ENCODE measurements at places on chromosomes 6 and 20.
A peak's percentile ranks its signal among the peaks of the same experiment; 100 is the strongest.

DNA sequence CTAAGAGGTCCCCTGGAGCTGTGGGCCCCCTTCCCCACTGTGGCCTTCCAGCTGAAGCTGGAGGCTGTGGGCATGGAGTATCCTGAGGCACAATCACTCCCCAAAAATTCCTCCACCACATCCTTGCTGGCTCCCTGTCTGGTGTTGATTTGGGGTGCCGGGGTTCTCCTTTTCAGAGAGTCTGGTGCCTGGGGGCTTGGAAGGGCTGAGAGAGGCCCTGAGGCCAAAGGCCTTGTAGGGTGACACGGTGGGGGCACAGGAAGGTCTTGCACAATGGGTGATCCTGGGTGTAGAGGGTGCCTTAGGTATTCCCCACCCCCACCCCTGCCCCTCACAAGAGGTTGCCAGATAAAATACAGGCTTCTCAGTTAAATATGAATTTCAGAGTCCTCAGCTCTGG lies 33.2 kb upstream of the VEGFA start:
- DNase-seq, result no peak

DNA sequence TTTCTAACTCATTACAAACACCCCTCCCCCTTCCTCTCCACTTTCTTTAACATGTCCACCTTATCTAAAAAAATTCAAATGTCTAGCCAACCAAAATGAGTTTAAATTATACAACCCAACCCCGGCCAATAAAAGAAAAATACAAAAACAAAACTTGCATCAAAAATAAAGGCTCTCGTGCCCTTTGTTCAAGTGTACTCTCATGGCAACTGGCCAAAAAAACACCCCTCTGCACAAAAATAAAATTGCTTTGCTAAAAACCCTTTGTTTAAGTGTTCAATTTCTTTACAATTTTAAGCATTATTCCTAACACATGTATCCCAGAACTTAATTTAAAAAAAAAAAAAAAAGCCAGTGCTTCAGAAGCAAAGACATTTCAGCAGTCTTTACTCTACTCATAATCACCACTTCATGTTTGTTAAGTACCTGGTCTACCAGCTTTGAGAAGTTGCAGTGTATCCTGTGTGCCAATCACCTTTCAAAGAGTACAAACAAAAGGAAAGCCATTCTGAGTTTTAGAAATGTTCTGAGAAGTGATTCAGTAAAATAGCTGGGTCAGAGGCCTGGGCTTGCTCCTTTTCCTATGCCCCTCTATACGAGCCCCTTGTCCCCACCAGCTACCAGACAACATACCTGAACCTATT lies 87.5 kb downstream of the MDN1 start:
- DNase-seq, result no peak

- peak; percentile 23 for DNase-seq
Measured at GRCh38 chr20:44217342-44218092, 6.9 kb upstream of the OSER1 start.

DNA sequence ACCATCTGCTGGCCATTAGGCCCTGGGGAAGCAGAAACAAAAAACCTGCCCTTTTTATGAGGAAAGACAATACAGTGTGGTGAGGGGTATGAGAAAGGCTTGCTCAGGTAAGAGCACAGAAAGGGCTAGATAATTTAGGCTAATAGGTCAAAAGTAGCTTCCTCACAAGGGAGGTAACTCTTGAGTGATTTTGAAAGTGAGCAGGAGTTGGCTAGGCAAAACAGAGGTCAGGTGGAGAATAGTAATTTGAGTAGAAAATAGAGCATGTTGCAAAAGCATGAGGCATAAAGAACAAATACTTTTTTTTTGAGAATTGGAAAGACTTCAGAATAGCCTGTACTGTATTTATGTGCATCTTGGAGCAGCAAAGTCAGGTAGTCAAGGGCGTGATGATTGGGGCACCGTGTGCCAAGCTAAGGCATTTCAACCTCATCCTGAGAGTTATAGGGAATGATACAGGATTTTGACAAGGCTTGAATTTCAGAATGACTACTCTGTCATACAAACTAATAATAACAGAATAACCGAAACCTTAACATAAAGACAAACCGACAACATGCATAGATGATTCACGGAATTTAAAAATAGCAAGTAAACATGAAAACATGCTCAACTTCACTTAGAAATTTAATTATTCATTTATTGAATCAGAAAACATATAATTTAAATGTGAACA lies 123.0 kb upstream of the ENPP5 start:
- no peak for DNase-seq

DNA sequence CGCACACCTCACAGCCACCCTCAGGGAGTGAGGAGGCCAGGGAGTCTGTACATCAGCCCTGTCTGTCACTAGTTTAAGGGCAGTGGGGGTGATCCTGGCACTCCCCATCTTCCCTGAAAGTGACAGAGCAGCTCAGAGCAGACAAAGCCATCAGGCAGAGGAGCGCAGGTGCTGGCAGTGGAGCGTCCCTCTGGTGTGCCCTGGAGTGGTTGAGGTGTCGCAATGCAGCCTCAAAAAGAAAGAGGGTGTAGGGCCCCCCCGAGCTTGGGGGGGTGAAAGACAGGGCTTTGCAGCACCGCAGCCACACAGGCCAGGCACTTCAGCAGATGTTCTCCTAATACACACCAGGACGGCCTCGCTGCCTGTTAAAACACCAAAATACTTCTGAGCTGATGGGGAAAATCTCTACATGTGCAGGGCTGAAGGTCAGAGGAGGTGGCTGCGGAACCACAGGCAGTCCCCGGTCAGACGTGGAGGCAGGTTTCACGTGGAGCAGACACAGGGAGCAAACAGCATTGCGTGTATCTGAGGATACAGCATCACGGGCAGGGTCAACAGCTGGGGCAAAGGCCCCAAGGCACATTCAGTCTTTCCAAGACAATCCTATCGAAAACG lies 69.5 kb downstream of the PREX1 start:
- no peak for DNase-seq

DNA sequence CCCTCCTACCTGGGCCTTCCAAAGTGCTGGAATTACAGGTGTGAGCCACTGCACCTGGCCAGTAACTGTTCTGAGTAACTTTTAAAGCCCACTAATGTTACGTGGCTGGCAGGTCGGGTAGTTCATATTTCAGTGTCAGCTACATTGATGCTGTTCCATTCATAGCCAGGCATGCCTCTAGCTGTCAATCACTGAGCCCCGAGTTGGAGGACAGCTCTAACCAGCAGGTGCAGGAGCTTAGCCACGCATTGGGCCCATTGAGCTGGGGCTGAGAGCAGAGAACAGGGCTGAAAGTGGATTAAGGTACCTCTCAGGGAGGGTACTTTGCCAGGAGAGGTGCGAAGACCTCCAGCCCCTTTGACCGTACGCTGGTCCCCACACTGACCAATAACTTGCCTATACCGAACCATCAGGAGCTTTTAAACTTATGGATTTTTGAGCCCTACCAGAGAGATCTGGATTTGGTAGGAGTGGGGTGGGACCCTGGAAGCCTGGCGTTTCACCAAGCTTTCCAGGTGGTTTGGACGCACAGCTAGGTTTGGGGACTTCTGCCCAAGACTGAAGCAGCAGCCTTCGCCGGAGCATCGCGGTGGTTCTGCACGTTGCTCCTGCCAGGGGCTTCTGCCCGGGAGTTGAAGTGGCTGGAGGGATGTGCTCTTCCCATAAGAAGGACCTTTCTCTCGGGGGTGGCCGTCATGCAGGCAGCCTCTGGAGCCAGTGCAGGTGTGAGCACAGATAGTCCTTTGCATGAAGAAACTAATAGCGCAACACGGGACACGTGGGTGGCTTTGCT lies 82.6 kb downstream of the SERAC1 start:
- DNase-seq, result no peak

GRCh38 chr6:149003560-149003959 lies 256.7 kb downstream of the UST start:
- no peak for DNase-seq

DNA sequence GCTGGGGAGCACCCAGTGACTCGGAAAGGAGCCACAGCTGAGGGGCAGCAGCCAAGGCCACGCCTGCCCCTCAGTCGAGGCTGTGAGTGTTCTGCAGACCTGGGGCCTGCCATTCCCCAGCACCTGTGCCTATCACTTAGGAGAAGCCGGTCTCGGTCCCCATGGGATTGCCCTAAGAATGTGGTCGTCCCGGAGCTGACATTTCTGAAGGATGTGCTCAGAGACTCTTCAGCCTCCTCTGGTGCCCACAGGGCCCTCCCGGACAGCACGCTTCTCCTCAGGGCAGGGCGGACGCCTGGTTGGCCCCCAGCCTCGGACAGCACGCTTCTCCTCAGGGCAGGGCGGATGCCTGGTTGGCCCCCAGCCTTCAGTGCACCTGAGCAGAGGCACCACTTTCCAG lies 223.9 kb downstream of the ERMARD start:
- DNase-seq, result no peak

DNA sequence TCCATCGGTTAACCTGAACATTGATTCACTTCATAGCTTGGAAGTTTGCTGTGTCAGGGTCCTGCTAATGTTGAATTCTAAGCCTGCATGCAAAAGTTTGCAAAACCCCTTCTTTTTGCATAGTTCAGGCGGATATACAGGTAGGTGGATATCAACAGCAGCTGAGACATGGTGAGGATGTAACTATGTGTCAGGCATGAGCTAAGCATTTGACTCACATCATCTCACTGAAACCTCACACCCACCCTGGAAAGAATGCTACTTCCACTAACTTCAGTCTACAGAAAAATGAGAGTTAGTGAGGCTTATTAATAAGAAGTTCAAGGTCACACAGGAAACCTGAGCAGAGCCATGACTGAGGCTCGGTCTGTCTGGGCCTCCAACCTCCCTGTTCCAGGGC lies 276.9 kb downstream of the BMP7 start:
- no peak for DNase-seq

DNA sequence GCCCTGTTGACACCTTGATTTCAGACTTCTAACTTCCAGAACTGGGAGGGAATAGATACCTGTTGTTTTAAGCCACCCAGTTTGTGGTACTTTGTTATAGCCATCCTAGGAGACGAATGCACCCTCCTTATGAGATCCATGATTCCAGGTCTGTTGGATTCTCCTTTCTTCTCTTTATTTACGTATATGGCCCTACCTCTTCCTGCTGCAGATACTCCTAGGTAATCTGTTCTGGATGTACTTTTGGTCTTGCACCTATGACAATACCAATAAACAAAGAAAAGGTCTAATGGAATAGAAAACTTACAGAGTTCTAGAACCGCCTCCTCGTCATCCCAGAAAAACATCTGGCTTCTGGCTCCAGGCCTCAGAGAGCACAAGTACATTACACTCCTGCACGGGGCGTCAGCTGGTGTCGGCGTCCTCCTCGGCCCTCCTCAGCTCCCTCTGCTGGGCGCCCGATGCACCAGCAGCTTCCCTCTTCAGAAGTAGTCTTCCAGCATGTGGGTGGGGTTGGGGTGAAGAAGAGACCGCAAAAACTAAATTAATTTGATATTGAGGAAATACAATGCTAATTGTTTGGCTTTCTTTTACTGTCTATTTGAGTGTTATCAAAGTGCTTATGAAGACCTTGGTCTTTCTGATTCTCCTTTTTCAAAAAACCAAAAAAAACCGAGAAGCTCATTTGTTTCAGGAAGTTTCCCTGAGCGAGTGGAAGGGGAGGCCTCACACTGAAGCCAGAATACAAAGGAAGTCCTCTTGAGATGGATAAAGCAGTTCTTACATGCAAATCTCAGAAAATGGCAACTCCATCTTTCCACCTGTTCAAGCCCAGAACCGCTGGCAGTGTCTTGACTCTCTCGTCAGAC lies 9.7 kb upstream of the ATXN1 start:
- DNase-seq, result peak; percentile 72

DNA sequence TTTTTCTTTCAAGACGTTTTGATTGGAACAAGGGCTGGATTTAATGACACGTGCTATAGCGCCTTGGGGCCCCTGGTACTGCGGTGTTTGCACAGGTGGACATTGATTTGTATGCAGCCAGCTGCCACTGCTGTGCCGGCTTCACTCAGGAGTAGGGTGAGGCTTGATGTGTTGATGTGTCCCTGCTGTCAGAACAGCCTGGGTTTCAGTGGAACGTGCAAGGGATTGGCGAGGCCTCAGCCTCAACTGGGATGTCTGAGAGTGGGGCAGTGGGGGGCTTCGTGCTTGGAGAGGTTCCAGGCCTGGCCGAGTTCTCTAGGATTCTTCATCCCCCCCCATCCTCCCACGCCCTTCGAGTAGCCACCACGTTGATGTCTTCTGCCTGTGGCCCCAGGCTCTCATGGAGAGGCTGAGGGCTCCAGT lies 23.0 kb downstream of the PYGB start:
- no peak for DNase-seq

GRCh38 chr6:43493230-43493629 lies 15.9 kb downstream of the TJAP1 start:
- no peak for DNase-seq

DNA sequence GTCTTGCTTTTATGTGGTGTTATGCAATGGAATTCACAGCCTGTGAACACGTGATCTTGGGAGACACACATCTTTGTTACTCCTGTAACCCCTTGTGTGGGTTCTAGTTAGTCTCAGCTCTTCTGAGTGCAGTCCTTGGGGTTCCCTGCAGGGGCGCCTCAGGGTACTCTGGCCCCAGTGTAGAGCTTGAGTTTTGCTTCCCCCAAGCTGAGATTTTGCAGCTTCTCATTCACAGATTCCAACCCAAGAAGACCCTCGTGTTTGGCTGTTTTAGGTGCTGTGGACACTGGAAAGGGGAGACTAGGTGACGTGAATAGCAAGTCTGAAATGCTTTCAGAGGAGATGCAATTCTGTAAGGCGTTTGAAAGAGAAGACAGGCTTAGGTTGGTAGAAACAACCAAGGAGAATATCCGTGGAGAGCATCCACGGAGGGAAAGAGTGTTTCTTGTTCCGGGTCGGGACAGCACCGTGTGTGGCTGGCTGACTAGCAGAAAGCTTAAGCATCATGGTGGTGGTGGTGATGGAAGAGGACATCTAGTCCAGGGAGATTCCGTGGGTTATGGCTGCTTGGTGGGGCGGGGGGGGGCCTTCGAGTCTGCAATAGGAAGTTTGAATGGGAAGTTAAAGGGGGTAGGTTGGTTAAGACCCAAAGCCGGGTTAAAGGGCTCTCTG lies 30.1 kb downstream of the DUSP22 start:
- DNase-seq, result no peak

- no peak for DNase-seq
Measured at GRCh38 chr6:124539096-124539495, 423.1 kb upstream of the RNF217 start.

GRCh38 chr6:128847431-128848210 lies 35.3 kb upstream of the LAMA2 start:
- DNase-seq, result no peak

GRCh38 chr6:150247803-150248202 lies 105.0 kb downstream of the PPP1R14C start:
- DNase-seq, result no peak

DNA sequence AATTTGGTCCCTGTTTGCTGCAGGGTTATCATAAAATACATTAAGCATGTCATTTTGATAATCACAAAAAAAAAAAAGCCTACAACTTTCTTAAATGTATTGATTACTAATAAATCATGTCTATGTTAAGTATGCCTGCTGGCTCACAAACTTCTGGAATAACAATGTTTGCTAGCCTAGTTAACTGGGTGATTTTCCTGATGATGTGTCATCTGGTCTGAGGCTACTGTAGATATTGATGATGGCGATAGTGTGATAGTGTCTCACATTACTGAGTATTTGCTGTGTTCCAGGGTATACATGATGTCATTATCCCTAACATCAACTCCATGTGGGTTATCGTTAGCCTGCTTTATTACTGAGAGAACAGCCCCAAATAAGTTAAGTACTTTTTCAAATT lies 86.2 kb upstream of the VSTM2L start:
- no peak for DNase-seq

GRCh38 chr6:12610862-12611261 lies 105.7 kb upstream of the PHACTR1 start:
- DNase-seq, result no peak
